Hematopoietic multipotent progenitor cell (in vitro differentiated cells): ENCODE measurements at places on chromosomes 1 and 21.

DNA sequence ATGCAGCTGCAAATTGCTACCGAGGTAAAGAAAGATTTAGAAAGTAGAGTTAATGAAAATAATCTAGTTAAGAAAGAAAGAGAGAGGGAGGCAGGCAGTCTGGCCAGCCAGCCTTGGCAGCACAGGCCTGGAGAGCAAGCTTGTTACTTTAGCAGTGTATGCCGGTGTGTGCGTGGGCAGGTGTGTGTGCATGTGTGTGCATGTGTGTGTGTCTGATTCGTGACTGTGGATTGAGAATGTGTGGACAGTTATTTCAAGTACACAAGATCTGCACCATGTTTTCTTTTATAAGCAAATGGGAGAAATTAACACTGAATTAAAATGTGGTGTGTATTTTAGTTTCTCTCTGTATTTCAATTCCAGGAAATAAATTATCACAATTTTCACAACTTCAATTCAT lies 211.6 kb downstream of the DSCAM start:
- DNase-seq: no peak

DNA sequence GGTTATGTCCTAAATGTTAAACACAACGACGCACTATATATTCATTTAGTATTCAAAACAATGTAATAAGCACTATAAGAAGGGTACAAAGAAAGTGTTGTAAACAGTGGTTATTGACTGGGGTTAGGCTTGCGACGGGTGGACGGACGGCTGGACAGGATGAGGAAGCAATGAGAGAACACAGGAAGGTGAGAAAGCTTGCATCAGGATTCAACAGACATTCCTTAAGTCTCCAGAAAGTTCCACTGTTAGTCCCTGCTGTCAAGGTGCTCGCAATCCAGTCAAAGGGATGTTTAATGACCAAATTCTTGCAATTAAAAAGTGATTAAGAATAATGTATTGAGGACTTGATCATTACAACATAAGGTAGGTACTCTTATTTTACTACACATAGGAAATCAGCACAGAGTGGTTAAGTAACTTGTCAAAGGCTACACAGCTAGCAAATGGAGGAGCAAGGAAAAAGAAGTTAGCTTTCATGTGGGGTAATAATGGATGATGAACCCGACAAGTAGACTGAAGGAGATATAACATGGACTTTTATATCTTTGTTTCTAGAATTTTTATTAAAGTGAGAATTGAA lies 994 bp upstream of the ACBD6 start:
- DNase-seq: no peak

GRCh38 chr1:17427696-17428660 lies 11.5 kb downstream of the RCC2 start:
- DNase-seq: no peak

DNA sequence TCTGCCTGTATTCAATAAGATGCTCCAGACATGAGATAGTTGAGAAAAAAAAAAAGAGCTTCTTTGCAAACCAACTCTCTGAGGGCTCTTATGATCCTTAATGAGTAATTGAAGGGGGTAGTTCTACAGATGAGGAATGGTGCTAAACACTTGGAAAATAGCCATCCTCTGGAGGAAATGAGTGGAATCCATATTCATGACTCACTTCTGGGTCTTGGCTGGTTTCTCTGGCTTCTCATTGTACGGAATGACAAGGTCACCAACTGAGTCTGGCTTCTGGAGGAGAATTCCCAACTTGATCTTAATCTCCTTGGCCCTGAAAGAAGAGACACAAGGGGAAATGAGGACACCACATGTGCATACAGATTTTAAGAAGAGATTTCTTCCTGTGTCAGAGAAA lies 34.7 kb downstream of the RGS5 start:
- no peak for DNase-seq

DNA sequence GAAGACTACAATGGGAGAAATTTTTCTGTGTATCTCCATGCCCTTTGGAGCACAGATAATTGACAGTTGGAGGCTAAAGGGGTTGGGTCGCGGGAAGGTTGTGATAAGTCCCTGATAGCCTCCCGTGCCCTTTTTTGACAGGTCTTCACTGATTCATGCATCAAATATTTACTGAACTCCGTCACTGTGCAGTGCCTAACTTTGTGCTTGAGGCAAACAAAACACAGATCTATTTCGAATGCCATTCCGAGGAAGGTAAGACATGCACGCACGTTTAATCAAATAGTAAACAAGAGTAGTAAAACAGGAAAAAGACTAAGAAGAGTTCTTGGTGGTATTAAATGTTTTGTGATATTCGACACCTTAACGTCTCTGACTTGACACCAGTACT lies 494 bp upstream of the PIP5K1A start:
- DNase-seq: no peak

GRCh38 chr1:117574161-117574835 lies 31.6 kb upstream of the TENT5C start:
- no peak for DNase-seq

DNA sequence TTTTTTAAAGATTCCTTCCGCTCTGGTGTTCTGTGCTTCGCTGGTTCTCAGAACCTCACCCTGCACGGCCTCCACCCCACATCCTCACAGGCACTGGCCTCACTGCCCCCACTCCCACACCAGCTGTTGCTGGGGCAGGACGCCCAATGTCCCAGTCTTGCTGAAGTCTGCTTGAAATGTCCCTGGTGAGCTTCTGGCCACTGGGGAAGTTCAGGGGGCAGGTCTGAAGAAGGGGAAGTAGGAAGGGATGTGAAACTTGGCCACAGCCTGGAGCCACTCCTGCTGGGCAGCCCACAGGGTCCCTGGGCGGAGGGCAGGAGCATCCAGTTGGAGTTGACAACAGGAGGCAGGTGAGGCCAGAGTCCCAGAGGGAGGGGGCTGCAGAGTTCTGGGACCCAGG lies at the start of gene C1QA:
Gene C1QA, plus strand, starts transcription at position 276 of the 400 bp plus-strand sequence. CDS start 989 bp downstream, outside the sequence.
- DNase-seq: no peak

- no peak for DNase-seq
These were observed 139.7 kb downstream of the ROR1 start for GRCh38 chr1:63913533-63913932.

DNA sequence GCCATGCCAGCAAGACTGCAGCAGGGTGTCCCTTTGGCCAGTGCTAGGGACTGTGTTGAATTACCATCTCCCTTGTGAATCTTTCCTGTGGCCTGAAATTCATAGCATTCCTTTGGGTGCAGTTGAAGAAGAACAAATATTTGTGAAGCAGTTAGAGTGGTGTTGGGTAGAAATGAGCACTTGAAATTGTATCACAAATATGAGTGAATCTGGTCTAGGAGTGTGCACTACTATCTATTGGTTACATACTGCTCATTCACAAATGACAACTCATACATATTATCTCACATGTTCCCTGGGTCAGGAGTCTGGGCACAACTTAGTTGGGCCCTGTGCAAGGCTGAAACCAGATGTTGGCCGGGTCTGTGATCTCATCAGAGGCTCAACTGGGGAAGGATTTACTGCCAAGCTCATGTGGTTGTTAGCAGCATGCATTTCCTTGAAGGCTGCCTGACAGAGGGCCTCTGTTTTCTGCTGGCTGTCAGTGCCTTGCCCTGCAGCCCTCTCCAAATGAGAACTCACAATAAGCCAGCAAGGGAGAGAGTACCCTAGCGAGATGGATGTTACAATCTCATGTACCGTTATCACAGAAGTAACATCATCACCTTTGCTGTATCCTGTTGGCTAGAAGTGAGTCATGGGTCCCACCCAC lies 23.8 kb downstream of the AJAP1 start:
- DNase-seq: no peak
